ENCODE measurements at places on chromosomes 1 and 21.

DNA sequence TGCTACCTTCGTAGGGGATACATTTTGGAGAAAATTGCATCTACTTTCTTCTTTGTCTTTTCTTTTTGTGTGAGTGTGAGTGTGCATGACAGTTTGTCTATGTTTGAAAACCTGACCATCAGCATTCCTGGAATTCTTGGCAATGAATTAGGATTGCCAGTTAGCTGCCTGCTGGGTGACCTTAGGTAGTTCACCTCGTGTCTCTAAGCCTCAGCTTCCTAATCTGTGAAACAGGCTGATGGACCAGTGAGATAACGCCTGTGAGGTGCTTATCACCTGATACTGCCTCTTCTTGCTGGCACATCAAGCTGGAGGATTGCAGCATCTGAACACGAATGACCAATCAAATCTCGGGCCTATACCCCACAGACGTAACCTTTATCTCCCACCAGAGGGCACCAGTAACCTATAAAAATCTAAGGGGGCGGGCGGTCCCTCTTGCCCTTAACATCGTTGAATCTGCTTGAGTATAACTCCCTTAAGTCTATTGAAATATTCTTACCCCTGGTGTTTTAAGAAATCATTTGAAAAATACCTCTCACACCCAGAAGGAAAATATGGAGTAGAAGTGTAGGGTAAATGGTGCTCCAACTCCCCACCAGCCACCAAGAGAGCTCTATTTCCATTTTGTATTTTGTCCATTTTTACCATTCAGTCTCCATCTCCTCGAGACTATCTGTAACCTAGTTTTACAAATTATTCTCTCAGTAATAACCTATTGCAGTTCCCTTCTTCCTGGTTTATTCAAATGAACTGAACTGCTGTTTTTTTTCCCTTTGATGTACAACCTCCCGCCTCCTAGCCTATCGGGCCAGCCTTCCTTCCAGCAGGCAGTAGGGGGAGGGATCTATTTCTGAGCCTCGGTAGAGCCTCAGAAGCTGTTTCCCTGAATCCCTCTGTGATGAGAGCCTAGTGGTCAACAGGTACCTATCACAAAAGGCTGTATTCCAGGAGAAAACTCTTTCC is 49.7 kb downstream of the MDM4 start:
- peak; percentile 70 for DNase-seq

DNA sequence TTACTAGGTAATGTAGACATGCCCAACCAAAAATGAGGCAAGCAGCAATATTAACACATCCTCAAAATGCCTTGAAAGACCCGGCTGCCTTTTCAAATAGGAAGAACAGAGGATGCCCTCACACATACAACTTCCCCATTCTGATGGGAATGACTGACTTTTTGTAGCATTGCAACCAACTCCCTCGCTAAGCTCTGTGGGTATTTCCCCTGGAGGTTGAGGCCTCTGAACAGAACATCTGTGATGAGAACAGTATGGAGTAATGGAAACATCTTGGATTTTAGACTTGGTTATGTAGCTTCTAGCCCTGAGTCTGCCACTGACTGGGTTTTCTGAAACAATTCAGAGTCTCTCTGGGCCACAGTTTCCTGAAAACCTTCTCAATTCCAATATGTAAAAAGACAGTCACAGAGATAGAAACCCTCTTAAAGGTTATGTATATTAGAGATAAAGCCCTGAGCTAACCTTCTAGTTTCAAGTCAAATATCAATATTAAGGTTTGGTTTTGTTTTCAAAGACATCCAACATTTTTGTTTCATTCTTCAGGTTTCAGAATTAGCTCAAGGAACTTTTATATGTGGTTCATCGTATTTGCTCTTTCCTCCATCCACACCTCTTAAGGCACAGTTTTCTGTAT is 311.5 kb downstream of the SETD4 start:
- no peak for DNase-seq

DNA sequence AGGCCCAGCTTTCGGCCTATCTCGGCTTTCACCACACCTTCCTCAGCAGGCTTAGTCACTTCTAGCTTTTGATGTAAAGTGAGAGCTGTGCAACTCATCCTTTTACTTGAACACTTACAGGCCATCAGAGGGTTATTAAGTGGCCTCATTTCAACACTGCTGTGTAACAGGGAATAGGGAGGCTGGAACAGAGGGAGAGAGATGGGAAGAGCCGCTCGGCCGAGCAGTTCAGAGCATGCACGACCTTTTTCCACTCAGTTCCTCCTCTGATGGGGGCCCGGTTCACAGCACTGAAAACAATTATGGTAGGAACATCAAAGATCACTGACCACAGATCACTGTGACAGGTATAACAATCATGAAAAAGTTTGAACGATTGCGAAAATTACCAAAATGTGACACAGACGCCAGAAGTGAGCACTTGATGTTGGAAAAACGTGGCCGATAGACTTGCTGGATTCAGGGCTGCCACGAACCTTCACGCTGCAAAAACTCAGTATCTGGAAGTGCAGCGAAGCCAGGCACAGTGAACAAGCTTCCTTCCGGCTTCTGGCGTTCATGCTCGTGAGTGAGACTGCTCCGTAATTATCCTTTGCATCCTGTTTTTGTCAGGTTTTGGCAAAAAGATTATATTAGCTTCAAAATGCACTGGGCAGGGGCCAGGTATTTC is 28.6 kb downstream of the AGPAT3 start:
- DNase-seq, result peak; percentile 8

DNA sequence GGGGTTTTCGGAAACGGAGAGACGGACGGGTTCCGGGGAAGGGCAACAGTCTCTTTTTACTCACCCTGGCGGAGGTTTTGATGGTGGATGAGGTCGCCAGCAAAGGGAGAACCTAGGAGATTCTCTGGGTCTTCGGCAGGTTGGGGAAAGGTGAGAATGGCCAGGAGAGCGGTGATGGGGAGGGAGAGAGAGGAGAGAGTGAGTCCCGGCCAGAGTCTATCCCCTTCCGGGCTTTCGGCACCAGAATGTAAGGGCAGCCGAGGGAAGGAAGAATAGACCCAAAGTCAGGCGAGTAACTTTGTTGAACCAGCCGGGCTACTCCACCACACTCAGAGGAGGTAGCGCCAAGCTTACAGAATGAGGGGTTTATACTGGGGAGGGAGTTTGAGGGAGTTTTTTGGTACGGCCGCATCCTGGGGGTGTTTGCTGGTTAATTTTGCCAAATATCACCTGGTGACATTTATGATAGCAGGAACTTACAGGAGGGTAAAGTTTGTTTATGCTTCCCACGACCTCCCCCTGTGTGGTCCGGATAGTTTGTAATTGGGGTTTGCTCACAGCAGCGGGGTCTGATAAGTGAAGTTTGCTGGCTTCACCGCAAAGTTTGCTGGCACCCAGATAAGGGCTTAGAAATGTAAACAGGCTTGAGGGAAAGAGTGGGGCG is 141.1 kb upstream of the ETV3 start:
- DNase-seq, result no peak

DNA sequence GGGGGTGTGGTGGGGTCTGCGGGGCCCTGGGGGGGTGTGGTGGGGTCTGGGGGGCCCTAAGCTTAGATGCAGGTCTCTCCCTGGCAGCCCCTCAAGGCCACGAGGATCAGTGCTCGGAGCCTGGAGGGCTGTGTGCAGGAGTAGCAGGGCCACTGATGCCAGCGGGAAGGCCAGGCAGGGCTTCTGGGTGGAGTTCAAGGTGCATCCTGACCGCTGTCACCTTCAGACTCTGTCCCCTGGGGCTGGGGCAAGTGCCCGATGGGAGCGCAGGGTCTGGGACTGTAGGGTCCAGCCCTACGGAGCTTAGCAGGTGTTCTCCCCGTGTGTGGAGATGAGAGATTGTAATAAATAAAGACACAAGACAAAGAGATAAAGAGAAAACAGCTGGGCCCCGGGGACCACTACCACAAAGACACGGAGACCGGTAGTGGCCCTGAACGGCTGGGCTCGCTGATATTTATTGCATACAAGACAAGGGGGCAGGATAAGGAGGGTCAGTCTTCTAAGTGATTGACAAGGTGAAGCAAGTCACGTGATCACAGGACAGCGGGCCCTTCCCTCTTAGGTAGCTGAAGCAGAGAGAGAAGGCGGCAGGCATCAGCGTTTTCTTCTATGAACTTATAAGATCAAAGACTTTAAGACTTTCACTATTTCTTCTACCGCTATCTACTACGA is 8.7 kb downstream of the RNF223 start:
- no peak for DNase-seq

DNA sequence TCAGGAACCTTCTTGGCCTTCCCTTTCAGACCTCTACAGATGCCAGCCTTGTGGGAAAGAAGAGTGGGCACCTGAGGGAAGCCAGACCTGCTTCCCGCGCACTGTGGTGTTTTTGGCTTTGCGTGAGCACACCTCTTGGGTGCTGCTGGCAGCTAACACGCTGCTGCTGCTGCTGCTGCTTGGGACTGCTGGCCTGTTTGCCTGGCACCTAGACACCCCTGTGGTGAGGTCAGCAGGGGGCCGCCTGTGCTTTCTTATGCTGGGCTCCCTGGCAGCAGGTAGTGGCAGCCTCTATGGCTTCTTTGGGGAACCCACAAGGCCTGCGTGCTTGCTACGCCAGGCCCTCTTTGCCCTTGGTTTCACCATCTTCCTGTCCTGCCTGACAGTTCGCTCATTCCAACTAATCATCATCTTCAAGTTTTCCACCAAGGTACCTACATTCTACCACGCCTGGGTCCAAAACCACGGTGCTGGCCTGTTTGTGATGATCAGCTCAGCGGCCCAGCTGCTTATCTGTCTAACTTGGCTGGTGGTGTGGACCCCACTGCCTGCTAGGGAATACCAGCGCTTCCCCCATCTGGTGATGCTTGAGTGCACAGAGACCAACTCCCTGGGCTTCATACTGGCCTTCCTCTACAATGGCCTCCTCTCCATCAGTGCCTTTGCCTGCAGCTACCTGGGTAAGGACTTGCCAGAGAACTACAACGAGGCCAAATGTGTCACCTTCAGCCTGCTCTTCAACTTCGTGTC is 995 bp upstream of the ZBTB48 start:
- no peak for DNase-seq

GRCh38 chr1:17569200-17570139 is 30.0 kb downstream of the ARHGEF10L start:
- DNase-seq, result no peak

DNA sequence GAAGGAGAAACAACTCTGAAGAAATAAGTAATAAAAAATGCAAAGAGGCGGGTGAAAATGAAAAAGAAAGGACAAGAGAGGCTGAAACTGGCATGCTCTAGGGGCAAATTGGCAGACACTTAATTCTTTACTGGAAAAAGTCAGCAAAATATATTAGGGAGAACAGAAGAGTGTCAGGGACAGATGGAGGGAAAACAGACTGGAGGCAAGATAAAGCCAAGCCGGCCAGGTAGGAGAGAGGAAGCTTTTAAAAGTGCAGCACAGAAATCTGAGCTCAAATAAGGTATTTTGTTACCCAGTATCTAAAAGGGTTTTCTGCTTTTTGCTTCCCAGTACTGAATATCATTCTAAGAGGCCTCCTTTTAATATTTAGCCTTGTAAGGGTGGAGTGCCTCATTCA is 339.3 kb downstream of the PAPPA2 start:
- no peak for DNase-seq

DNA sequence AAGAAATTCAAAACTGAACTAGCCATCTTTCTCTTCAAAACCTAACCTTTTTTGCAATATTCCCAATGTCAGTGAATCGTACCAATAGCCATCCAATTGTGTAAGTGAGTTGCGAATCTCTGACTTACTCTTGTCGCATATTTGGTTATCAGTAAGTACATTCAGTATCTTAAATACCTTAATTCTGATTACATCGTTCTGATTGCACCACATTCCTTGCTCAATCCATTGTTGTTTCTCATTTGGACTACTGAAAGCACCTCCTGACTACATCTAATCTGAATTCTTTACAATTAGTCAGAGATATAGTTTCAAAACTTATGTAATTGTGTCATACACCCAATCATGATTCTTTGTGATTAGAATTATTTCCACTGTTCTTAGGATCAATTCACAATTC is 16.8 kb upstream of the BRINP3 start:
- no peak for DNase-seq

DNA sequence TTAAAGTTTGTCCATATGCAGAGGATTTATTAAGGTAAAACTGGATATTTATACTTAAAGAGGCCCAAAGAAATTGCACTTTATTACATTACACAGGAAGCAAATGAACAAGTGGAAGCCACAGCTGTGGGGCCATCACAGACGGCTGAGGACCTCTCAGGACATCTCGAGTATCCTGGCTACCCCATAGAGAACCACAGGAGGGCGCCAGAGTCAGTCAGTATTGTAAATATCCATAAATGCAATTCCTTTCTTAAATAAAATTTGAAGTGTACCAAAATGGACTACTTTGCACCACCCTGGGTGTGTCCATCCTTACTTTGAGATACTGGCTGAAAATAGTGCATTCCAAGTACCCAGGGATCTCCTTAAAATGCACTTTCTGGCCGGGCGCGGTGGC is 257.2 kb downstream of the MRPL39 start:
- no peak for DNase-seq

GRCh38 chr1:191508239-191508638 is 650.0 kb upstream of the RGS18 start:
- DNase-seq, result no peak

GRCh38 chr1:59892841-59893811 is 33.4 kb downstream of the CYP2J2 start:
- no peak for DNase-seq

DNA sequence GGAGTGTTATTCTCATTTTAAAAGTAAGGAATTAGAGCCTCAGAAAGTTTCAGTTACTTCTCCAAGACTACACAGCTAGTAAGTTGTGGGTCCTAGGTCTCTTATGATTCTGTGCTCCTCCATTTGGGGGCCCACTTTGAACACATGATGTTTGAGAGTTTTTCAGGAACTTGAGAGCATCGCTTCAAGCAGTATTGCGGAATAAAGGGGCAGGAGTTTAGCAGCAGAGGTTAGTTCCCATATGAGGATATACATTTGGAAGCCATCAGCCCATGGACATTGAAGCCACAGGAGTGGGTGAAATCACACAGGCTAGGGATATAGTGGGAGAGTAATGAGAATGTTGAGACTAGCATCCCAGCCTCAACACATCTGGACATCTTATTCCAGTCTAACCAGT is 143.2 kb downstream of the RASAL2 start:
- DNase-seq, result no peak

GRCh38 chr21:40595806-40596205 is 251.2 kb downstream of the DSCAM start:
- no peak for DNase-seq

- no peak for DNase-seq
Measured at GRCh38 chr1:26858891-26859640, 3.9 kb upstream of the SFN start.

DNA sequence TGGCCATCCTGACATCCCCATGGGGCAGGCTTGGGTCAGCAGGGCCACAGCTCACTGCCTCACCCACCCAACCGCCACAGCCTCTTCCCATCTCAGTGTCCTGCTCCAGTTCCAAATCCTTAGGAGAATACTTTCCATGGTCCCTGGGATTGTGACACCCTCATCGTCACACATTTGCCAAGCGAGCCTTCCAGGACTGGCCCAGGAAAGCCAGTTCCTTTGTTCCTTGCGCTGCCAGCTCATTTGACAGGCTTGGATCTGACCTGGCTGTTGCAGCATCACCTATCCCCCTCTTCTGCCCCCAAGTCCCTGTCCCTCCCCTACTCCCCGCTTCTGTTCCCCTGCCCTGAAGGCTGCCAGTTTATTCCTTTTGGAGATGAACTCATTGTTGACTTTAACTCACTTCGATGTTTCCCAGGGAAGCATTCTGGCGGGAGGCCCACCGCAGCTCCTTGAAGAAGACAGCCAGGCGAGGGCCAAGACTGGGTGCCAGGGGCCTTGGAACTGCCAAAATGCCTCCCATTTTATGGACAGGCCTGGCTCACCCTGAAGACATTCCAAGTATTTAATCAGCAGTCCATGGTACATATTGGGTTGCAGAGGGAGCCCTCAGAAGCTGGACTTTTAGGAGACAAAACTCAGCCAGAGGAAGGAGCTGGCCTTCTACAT is 10.2 kb upstream of the GNL2 start:
- DNase-seq, result no peak
